HT1080 (cell line): ENCODE measurements at places on chromosomes 12 and 14.

DNA sequence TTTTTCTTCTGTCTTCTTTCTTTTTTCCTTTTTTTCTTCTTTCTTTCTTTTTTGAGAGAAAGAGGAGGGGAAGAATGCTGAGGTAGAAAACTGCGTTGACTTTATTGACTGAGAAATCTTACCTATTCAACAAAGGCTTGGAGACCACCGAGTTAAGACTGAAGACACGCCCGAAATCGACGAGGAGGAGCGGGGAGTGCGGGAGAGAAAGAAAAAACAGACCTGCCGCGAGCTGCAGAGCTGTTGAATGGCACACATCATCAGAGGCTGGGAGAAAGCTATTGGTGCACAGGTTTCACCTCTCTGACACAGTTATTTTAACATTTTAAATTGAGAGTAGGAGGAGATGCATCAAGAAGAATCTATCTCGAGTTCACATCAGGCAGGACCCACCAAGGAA is 5.1 kb downstream of the ASCL1 start:
- no peak for DNase-seq

- DNase-seq, result no peak
Observed at GRCh38 chr12:103640831-103641230, 53.8 kb downstream of the STAB2 start.

DNA sequence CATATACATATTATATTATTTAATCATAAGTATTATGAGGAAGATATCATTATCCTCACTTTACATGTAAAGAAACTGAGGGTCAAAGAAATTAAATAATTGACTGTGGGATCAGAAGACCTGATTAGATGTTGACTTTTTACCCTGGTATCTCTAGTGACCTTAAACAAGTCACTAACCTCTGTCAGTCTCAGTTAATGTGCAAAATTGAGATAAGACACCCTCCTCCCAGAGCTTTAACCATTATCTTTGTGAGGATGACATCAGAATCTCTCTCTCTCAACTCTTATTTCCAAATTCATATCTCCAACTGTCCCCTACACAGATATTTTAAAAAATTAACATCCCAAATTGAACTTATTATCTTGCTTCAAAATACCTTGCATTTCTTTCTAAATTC is 177.8 kb downstream of the KLHL28 start:
- DNase-seq, result no peak

GRCh38 chr14:100426314-100426713 is 103.2 kb downstream of the SLC25A47 start:
- DNase-seq, result no peak

DNA sequence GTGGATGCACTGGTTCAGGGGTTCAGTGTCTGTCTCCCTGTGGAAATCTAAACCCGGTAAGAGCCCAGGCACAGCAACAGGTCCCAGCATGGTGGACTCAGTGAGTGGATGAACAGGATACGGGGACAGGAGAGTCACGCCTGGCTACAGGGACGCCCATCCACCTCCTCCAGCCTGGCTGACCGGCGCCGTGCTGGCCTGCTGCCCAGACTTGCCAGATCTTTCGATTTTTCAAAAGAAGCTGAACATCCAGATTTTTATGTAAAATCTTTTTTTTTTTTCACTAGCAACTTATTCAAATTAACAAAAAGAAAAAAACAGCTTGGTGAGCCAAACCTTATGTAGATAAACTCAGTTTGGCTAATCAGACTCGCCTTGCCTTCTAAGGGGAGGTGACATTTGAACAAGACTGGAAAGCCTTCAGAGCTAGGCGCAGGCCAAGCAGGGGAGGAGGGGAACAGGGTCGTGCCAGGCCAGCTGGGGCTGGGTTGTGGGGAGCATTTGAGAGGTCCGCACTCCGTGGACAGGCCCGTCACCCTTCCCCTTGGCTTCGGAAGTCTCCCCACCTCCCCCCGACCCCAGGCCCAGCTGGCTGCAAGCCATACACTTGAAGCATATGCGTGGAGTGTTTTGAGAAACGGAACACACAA is 87.8 kb upstream of the NCOR2 start:
- no peak for DNase-seq

GRCh38 chr14:60206837-60207533 is 41.8 kb upstream of the DHRS7 start:
- DNase-seq, result no peak

- DNase-seq, result no peak
Observed at GRCh38 chr12:129873833-129874208, 30.0 kb downstream of the TMEM132D start.

DNA sequence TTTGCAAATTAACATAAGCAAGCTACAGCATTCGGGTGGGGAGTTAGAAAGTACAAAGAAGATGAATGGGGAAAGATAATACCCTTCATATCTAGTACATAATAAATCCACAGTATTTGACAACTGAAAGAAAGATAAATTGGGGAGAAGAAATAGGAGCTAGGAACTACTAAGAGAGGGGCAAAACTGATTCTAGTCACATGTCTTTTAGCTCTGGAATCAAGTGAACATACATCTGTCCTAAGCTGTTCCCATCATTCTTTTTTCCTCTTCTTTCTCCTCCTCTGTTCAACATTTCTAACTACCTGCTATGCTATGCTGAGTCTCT is 15.3 kb upstream of the APOF start:
- DNase-seq, result no peak

DNA sequence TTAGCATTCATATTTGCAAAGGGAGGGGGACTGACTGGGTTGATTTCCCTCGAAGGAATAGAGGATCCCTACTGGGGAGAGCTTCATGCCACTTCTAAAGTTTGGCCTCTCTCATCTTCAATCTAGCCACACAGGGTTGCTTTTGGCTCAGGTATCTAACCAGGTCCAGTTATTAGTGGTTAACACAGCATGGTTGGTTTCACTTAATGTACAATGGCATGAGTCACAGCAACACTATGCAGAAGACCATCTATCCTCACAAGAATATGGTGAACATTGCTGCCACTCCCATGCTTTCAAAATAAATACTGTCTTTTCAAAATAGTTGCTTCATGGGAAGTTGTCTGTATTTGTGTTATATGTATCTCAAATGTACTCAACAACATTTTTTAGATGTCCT is 6.6 kb upstream of the RAB3IP start:
- DNase-seq, result peak; percentile 49

DNA sequence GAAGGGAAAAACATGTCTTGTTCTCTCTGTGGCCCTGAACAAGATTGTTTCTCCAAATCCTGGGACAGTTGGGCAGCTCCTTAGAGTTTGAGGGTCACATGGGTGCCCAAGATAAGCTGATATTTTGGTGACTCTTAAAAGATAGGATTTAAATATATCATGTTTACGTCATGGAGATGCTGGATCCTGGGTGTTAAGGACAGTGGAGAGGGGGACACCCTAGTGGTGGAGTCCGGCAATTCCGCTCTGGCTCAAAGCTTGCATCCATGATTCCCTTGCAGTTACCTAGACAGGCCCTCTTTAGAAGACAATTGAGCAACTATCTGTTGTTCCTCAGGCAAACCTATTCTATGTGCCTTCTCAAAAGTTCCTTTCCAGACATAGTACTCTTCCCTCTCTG is 101.8 kb downstream of the CMKLR1 start:
- DNase-seq, result no peak

DNA sequence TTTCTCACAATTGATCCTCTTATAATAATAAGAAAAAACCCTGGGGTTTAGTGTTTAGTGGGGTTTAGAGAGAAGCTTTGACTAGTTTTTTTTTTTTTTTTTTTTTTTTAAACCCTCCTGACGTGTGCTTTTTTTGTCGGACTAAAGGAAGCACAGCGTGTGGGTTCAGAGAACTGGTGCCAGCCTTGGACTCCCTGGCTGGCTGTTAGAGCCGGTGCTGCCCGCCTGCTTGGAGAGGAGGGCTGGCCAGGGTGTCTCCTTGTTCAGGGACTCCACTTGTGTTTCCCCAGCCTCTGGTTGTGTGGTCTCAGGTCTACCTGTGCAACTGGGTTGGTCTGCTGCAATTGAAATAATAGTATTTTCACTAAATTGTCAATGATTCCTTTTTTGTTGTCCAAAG is 54.1 kb upstream of the ASPG start:
- no peak for DNase-seq

DNA sequence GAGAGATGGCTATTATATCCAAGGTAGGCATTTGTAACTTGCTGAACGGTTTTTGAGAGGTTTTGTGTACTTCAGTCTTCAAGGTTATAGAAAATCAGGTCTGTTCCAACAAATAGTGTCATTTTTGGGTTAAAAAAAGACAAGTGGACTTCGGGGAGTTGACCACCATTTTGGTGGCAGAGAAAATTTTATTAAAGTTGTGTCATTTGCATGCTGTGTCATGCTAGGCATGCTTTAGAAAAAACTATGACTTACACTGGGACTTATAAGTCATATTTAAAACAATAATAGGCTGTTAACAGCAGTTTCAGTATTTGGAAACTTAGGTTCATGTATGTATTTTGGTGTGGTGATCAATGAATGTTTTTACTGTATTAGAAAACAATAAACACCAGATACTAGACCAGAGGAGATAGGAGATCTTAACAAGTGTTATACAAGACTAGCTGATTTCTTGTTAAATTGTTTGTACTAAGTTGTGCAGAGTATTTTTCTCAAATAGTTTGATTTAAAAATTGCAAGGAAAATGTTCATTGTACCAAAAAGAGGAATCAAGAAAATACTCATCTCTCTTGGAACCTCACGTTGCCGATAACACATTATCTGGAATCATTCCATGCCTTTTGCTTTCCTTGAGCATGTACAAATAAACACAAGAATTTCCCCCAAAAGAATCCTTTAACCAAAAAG is 1.4 kb downstream of the RAN start:
- no peak for DNase-seq

GRCh38 chr12:130286041-130286440 is 51.6 kb upstream of the PIWIL1 start:
- peak; percentile 38 for DNase-seq

DNA sequence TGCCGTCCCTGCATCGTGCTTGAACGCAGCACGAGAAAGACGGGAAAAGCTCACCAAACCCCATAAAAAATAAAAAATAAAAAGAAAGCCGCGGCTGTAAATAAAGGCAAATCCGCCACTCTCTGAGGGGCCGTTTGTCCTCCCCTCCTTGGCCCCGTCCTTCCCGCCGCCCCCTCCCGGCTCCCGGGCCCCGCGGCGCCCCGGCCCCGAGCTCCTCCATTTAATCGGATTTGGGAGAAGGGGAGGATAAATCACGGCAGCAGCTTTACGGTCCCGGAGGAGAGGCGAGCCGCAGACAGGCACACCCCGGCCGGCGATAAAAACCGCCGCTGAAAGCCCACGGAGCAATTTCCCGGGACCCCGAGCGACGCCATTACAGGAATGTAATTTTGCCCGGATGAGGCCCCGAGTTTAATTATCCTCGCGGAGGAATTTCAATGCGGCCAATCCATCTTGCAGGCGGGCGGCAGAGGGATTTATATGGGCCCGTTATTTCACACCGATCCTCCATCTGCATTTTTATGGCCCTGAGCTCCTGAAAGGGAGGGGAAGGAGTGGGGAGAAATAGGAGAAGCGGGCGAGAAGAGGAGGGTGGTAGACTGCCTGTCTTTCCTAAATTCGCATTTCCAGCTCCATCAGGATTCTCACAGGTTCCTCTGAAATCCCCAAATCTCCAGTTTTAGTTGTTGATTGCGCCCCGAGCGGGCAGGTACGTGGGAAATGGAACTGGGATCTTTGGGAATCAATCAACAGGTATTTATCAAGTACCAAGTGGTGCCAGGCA is 1.3 kb upstream of the ATP5MC2 start:
- DNase-seq, result no peak

GRCh38 chr14:101102875-101103274 is 199.4 kb upstream of the RTL1 start:
- no peak for DNase-seq
